Activated T-helper 1 cell treated with anti-CD3 and anti-CD28 coated beads, Interleukin-12 subunit alpha, Interleukin-12 subunit beta, Interleukin-2, Interleukin-4 antibody, amounts not matched to agents 30 ng/mL and 10 ng/mL and 1 ng/mL, durations not matched to agents 14 hours and 24 hours and 36 hours (primary cell): ENCODE measurements at places on chromosomes 16 and 17.

DNA sequence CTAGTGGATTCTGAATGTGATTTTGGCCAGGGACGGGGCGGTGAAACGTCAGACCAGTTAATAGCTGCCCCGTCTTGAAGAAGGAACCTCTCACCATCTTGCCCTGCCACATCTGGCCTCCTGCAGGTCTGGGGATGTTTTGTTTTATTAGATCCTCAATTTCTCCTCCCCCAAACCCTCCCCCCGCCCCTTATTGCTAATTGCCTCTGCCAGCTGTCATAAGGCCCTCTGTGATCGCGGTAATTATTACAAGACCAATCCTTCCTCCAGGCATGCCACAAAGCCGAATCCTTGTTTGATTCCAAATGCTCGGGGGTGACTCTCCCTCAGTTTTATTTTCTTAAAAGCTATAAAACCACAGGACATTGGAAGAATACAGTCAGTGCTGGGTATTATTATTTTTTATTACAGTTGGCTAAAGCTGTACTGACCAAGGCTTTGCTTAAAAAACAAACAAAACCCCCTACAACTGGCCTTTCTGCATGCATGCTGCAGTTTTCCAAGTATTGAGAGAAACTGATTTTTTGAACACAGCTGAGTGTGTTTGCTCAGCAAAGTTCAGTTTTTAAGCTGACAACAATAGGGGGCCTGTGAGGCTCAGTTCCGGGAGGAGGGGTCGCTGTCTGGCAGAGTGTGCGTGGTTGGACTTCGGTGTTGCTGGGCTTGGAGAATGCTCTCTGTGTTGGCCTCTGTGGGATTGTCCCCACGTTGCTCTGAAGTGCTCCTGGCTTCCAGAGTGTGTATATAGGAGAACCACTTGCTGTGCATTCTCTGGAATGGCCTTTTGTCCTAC, 1.7 kb downstream of the KSR1 start:
- no peak for DNase-seq

DNA sequence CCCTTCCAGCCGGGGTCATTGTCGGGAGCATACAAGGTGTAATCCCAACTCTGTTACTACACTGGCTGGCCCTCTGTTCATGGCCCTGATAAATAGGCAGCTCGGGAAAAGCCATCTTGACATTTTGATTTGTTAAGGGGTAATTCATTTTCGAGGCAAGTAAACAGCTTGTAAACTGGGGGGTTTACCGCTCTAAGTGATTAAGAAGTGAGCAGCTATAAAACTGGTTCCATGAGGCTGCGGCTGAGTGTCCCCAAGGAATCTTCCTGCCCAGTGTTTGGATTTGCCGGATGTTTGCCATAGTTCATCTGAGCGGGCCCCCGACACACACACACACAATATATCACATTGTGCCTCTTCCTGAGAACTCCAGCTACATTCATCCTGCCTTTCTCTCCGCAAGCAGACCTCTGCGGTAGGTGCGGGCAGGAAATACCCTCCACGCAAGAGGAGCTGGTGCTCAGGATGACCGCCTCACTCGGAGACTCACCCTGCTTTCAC, 92.2 kb downstream of the SOCS1 start:
- no peak for DNase-seq

GRCh38 chr17:17541640-17542001, 45.4 kb upstream of the RASD1 start:
- no peak for DNase-seq

DNA sequence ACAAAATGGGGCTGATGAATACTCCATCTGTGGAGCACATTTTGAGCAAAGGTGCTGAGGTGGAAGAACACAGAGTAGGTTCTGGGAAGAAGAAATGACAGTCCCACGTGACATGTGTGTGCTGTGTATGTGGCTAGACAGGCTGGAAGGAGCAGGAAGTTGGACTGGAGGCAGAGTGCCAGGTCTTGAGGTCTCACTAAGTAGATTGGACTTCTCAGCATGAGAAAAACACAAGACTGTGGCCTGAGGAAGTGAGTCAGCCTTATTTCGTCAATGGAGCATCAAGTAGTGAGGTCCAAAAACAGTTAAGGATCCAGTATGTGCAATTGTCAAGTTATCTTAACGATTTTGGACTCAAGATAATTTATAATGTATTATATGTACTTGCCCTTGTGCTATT, 736.5 kb downstream of the KCNJ2 start:
- no peak for DNase-seq

- DNase-seq = no peak
These were observed 224.5 kb upstream of the CNTNAP4 start for GRCh38 chr16:76052725-76053124.

DNA sequence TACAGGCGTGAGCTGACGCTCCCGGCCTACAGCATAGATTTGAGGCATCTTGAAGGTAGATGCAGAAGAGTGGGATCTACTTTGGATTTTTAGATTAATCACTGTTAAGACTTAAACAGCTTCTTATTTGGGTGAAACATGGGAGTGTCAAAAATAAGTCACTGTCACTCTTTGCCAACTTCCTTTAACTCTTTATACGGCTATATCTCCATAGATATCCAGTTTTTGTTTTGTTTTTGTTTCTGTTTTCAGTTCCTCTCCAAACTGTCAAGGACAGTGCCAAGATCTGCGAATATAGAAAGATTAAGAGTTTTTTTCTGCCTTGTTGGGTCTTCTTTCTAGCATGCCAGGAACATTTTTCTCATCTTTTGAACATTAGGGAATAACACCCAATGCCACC, 706.1 kb downstream of the WWOX start:
- no peak for DNase-seq

DNA sequence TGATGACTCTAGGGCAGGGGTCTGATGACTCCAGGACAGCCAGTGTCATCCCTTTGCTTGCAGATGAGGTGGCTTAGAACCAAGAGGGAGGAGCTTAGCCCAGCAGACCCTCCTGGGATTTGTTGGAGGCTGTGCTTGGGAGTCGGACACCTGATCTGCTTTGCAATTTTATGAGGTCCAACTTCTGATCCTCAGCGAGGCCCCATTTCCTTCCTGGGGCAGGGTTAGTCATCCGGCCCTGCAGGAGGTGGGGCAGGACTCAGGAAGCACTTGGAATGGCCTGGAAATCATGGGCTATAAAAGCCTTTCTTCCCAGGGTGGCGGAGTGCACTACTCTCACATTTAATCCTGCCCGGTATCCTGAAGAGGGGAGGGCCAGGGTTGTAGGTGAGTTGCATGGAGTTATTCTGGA, 168.5 kb downstream of the MSI2 start:
- no peak for DNase-seq

- no peak for DNase-seq
These were observed 221.1 kb upstream of the GSE1 start for GRCh38 chr16:85391769-85392583.

GRCh38 chr16:85379041-85380001, 233.8 kb upstream of the GSE1 start:
- no peak for DNase-seq

DNA sequence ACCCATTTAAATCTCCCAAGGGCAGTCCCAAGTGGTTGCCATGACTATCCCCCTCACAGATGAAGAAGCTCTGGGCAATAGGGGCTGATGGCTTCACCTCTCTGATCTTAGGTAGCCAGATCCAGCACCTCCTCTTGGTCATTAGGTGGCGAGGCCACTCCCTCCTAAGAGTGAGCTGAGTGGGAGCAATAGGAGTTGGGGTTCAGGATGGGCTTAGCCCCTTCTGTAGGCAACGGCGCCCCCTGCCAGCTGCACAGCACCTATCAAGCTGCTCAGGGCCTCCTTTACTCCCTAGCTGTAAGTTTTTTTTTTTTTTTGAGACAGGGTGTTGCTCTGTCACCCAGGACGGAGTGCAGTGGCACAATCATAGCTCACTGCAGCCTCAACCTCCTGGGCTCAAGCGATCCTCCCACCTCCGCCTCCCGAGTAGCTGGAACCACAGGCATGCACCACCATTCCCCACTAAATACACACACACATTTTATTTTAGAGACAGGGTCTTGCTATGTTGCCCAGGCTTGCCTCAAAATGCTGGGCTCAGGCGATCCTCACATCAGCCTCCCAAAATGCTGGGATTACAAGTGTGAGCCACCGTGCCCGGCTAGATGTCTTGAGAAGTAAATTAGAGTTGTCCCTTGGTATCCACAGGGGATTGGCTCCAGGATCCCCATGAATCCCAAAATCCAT, 3.5 kb upstream of the RRAD start:
- no peak for DNase-seq
